H1 (cell line): ENCODE measurements at places on chromosomes 4 and X.

- DNase-seq, result no peak
- no peak overlapping the region for H3K4me3 ChIP-seq
- no peaks in the 10 kb centered on the region for H3K4me1 ChIP-seq
- H3K36me3 ChIP-seq, result no peaks in the 10 kb centered on the region
Observed at GRCh38 chr4:32192363-32192762, 1472.2 kb downstream of the PCDH7 start.

- no peaks in the 10 kb centered on the region for H3K27me3 ChIP-seq
- no peaks in the 10 kb centered on the region for H3K4me1 ChIP-seq
- H3K36me3 ChIP-seq, result no peaks in the 10 kb centered on the region
- H3K4me3 ChIP-seq, result no peak overlapping the region
- H3K27ac ChIP-seq, result no peak overlapping the region
- no peak for DNase-seq
Observed at GRCh38 chr4:110247591-110247990, 49.2 kb upstream of the ELOVL6 start.

DNA sequence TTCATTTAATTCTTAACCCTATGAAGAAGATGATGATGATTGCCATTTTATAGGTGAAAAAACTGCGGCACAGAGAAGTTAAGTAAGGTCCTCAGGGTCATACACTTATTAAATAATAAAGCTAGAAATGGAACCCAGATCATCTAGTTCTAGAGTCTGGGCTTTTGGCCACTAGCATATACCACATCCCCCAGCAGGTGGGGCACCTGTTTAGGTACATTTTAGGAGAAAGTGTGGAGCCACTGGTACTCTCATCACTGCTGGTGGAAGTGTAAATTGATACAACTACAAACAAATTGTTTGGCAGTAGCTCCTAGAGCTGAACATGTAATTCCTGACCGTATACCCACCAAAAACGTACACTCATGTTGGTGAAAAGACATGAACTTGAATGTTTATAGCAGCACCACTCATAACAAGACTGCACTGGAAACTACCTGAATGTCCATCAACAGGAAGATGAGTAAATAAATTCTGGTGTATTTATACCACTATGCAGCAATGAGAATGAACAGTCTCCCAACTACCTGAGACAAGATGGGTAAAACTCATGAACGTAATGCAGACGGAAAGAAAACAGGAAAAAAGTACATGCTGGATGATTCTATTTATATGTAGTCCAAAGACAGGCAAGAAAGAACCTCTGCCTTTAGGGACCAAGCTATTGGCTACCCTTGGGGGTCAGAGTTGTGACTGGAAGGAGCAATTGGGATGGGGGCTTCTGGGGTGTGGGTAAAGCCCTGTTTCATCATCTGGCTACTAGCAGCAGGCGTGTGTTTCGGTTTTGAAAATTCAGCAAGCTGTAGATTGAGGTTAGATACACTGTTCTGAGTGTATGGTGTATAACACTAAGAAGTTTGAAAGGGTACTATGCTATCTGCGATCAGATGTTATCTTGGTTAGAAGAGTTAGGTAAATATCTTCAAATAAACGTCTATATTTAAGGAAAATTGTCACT, 72.3 kb upstream of the ADGRG2 start:
- no peaks in the 10 kb centered on the region for H3K27me3 ChIP-seq
- no peaks in the 10 kb centered on the region; the same call in 1 of the 2 replicates for H3K4me1 ChIP-seq

DNA sequence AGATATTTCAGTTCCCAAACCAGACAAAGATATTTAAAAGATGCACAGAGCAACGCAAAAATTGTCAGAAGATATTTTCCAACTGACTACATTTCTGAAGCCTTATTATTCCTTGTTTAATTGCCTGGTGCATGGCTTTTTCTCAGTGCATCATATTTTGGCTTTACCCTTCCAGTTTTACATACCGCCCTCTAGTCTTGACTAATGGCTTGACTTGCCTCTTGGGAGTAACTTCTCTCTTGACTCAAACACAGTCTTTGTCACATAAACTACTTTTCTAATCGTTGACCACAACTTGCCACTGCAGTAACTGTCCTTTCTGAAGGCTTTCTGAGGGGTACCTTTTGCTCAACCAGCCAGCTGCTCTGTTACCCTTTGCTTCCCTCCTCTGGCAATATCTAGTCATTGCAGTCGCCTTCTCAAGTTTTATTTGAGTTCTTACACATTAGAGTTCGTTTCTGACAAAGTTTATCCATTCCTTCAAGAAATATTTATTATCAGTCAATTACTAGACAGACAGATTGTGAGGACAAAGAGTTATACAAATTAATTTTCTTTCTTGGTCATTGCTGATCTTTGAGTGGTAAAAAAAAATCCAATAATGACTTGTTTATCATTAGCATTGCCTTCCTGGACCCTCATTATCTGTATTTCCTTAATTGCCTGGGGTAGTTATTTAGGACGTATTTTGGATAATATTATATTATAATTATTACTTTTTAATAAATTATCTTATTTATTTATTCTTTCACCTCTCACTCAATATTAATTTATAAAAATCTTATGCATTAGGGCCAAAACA, 506.9 kb upstream of the PCDH10 start:
- no peaks in the 10 kb centered on the region for H3K4me1 ChIP-seq
- no peaks in the 10 kb centered on the region for H3K27me3 ChIP-seq
- H3K4me3 ChIP-seq, result no peak overlapping the region
- H3K36me3 ChIP-seq, result no peaks in the 10 kb centered on the region; the same call in 1 of the 2 replicates

DNA sequence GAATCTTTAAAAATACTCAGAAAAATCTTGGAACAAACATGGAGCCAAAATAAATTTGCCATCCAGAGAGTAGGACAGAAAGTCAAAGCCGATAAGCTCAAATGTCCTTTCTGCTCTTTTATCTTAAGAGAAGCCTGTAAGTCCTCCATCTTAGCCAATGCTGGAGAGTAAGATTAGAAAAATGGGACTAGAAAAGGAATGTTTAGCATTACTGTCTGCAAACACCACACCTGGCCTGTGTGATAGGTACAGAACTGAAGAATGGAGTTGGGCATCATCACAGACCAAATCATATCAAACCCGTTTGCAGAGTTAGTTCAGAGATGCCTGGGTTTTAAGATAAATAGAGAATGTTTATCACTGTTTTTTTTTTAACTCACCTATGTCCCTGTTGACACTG, 10.5 kb upstream of the SLC39A8 start:
- no peak for DNase-seq
- H3K27me3 ChIP-seq, result no peaks in the 10 kb centered on the region
- H3K4me3 ChIP-seq, result no peak overlapping the region
- H3K4me1 ChIP-seq, result no peaks in the 10 kb centered on the region
- no peak overlapping the region for H3K27ac ChIP-seq

DNA sequence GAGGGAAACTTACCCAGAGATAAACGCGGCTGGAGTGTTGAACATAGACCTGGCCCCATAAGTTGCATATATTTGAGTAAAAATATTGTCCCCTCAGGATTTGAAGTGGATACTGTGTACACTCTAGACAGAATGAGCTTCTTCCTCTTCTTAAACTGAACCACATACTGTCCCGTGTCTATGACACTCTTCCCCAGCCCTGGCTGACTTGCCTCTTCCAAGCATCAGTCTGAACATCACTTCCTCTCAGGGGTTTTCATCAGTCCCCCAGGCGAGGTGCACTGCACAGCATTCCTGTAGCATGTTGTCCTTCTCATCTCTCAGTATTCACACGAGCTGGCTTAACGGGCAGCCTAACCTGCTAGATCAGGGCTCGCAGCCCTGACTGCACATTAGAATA, 80.5 kb upstream of the TMEM150C start:
- no peaks in the 10 kb centered on the region for H3K27me3 ChIP-seq
- H3K36me3 ChIP-seq, result no peaks in the 10 kb centered on the region
- no peak overlapping the region for H3K4me3 ChIP-seq
- no peak overlapping the region for H3K27ac ChIP-seq
- no peaks in the 10 kb centered on the region for H3K4me1 ChIP-seq
- no peak for DNase-seq

- no peak overlapping the region for H3K4me3 ChIP-seq
- H3K27ac ChIP-seq, result no peak overlapping the region
- no peaks in the 10 kb centered on the region for H3K27me3 ChIP-seq
- H3K36me3 ChIP-seq, result no peaks in the 10 kb centered on the region
Observed at GRCh38 chrX:39149761-39150160, 348.5 kb downstream of the MID1IP1 start.

DNA sequence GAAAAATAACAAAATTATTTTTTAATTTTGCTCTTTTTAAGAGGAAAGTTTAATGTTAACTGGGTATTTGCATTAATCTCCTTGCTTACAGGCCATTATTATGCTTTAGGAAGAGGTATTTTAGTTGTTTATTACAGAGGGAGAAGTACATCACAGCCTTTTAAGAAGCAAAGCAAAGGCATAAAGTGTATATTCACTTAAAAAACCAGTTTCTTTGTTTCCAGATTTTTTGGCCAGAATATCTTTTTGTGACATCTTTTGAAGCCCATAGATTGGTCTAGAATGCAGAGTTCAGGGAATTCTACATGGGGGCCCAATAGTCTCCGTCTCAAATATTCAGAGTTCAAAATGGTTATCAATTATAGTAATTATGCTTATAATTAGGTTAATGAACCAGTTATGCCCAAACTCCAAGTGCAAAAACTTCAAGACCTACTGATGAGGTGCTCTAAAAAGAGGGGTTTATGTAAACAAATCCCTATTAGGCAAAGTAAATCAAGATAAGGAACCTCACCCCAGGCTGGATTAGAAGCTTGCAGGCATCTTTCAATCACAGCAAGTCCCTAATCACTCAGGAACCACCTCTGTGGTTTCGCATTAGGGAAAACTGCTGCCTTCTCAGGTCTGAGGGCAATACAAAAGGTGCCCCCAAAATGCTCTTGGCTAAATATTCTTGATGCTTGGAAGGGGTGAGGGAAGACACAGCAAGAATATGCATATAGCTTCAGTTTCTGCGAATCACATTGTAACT, 1.4 kb downstream of the CXXC4 start:
- DNase-seq, result no peak
- no peak overlapping the region for H3K4me3 ChIP-seq

DNA sequence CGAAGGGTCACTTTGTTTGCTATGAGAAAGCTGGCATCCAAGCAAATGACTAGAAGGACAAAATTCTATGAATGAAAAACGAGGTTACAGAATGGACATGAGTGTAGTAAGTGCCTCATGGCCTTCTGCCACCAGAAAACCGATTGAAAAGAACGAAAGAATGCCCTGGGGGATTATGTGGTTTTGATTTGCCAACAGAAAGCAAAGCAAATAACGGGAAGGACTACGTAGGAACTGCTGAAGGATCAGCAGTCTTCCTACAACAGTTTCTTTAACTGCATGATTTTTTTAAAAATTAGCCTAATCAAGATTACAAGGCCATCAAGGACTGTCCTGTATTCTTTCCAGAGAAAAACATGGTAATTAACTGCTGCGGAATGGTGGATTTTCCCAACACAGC, 50.6 kb downstream of the NRK start:
- no peak for DNase-seq
- H3K27ac ChIP-seq, result no peak overlapping the region
- H3K4me1 ChIP-seq, result no peaks in the 10 kb centered on the region
- no peaks in the 10 kb centered on the region for H3K36me3 ChIP-seq
